Stimulated activated CD8-positive, alpha-beta memory T cell treated with anti-CD3 and anti-CD28 coated beads, Interleukin-4, amount 100 ng/mL, for 4 hours (primary cell): ENCODE measurements at places on chromosomes 12 and 14.

DNA sequence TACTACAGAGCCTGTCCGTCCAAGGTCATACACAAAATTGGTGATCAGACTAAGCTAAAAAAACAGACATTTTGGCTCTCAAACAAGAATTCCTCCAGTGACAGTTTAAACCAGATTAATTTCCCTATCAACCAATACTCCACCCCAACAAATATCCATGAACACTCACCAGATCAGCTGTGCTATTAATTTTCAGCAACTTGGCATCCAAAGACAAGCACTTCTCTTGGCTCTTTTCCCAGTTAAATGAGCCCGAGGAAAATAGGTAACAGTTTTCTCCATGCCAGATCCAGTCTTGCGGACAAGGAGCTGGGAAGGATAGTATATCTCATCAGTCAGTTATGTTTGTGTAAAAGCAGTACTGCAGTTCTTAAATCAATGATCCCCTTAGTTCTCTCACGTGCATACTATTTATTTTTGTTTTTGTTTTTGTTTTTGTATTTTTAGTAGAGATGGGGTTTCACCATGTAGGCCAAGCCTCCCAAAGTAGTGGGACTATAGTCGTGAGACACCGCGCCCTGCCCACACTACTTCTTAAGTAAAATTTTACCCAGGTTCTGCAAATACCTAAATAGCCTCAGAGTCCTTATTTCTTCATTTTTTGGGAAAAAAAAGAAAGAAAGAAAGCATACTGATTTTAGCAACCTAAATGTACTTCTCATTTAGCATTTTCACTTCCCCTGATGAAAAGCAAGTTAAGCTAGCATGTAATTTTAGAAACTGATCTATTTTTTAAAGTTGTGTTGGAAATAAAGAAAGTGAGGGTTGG, 11.1 kb downstream of the OLR1 start:
- no peak for DNase-seq

DNA sequence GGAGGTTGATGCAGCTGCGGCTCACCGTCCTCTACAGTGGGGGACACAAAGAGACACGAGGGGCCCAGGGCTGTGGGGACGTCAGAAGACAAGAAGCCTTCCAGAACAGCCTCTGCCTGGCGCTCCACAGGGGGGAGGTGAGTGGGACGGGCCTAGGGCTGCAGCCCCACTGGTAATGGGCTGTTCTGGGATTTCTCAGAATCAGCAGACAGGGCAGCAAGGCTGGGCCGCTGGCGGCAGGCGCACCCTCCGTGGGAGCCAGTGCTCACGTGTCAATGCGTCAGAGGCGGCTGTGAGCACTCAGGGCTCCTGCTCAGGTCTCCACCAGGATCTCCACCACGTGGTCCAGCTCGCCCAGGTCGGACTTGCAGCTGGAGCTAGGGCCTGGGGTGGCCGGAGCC, 10.0 kb downstream of the CDCA4 start:
- DNase-seq, result no peak

- DNase-seq, result no peak
These were observed 142.4 kb downstream of the CMAS start for GRCh38 chr12:22188431-22188830.

DNA sequence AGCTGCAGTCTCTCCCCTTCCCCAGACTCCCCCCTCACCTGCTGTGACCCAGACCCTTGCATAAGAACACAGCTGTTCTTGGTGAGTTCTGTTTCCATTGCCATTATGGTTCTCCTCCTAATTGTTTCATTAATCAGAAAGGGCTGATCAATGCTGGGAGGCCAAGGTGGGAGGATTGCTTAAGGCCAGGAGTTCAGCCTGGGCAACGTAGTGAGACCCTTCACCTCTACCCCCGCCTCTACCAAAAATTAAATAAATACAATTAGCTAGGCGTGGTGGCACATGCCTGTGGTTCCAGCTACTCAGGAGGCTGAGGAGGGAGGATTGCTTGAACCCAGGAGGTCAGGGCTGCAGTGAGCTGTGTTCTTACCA, 17.2 kb upstream of the FAIM2 start:
- no peak for DNase-seq

DNA sequence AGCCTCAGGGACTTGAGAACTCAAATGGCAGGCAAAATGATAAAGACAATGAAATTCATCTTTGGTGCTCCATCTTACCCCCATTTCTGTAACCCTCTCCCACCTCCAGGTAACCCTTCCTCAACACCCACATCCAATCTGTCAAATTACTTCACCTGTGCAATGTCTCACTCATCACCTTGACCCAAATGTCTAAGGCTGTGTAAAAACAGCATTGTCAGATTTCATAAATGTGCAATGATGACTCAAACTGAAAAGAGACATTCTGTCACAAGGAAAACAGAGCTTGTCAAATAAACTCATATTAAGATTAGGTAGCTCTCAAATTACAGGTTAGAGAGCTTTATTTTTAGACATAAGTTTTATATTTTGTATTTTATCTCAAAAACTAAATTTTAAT, 19.9 kb upstream of the COCH start:
- no peak for DNase-seq

GRCh38 chr12:12985817-12986408, 14.2 kb downstream of the HEBP1 start:
- no peak for DNase-seq

GRCh38 chr14:102164241-102164641, 24.5 kb downstream of the WDR20 start:
- DNase-seq, result no peak

GRCh38 chr12:76143343-76144244, 59.1 kb upstream of the NAP1L1 start:
- no peak for DNase-seq

DNA sequence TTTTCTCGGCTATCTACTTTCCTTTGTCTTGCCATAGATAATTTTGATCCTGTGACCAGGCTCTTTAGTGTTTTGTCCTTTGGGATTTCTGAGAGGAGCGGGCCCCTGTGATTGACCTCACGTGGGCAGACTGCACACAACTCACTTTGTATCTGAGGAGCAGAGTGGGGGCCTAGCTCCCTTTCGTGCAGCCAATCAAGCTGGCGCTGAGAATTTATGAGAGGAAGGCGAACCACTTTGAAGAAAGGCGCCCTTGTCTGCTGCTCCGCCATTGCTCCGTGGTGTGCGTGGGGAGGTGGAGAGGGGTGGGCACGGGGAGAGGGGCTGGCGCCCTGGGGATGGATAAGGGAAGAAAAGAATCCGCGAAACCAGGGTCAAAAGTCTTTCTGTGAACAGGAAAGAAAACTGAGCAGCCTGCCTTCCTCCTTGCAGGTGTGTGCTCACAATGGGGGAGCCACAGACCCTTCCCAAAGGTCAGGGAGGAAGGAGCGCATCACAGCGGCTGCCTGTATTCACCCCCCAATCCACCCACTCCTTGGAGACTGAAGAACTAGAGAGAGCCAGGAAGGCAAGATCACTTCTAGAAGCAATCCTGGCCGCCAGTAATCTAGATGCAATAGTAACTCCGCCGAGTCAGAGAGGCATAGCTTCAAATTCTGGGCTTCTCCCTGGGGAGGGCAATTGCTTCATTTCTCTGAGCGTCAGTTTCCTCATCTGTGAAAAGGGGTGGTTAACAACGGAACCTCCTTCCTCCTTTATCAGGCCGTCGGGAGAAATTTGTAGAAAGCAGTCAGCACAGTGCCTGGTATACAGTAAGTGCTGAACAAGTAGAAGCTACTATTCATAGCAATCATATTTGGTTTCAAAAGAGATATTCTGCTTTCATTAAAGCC, 24.9 kb upstream of the MED13L start:
- no peak for DNase-seq

- DNase-seq, result no peak
These were observed 41.7 kb downstream of the NUAK1 start for GRCh38 chr12:106097011-106097410.

DNA sequence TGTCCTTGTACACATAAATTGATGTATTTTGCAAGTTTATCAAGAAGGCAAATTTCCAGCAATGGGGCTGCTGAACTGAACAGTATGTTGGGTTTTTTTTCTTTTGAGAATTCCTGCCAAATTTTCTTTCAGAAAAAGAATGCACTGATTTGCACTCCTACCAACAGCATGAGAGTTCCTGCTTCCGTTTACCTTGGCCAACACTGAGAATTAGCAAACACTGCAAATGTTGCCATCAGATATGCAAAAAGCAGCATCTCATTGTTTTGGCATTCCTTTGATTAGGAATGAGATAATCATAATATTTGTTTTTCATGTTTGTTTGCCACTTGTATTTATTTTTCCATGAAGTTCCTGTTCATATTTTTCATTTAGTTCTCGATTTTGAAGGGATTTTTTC, 82.4 kb downstream of the RTN1 start:
- no peak for DNase-seq

GRCh38 chr12:112755507-112755906, 36.0 kb upstream of the RPH3A start:
- no peak for DNase-seq

DNA sequence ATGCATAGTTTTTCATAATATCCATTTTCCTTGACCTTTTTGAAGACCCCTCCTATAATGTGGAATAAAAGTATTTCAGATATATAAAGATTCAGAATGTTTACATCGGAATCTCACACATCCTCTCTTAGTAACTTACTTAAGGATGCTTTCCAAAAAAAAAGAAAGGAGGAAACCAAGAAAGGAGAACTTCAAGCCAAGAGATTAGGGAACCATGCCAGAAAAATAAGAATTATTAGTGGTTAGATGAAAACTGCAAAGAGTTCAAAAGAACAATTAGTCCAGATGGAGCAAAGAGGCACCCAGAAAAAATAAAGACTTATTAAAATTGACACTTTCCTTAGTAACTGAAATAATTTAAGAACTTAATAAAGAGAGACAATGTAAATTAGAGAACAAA, 179.2 kb downstream of the DUSP6 start:
- no peak for DNase-seq

DNA sequence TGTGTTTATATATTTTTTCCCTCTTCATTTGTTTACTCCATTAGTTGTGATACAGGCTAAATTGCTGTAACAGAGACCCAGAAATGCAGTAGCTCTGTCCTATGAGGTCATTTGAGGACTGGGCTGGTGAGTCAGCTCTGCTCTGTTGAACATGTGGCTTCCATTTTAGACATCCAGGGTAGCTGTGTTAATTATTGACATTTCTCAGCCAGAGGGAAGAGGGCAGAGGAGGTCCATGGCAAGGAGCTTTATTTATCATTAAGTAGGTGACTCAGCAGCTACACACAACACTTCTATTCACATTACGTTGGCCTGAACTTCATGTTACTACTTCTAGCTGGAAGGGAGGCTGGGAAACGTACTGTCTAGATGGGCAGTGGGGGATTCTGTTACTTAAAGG, 85.4 kb downstream of the PTCSC3 start:
- DNase-seq, result no peak

DNA sequence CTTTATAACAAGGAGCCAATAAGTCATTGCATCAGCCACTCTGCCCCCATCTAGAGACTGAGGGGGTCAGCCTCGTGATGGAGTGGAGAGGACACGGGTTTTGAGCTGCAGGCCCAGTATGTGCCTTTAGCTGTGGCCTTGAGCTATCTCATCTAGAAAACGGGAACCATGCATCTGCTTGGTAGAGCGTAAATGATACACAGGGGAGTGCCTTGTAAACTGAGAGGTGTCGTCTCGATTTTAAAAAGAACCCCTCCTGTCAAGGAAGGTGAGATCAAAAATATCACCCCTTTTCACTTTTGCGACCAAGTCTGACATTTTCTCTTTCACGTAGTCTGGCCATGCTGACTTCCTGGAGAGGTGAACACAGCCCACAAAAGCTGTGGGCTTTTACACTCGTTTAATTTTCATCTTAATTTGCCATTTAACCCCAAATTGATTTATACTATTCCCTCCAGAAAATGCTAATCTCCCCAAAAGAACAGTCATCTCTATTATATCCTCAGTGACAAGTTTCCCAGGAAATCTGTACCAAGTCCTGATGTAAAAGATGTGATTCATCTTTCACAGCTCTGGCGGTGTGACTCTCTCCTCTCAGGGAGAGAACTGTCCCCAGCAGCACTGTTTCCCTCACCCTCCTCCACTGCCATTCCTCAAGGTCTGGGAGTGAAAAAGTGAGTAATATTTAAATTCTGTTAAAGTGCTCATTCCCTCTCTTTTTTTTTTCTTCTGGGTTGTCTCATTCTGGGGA, 30.6 kb downstream of the VCPKMT start:
- DNase-seq, result no peak

- no peak for DNase-seq
These were observed 156.3 kb downstream of the CCDC91 start for GRCh38 chr12:28346567-28346966.

- no peak for DNase-seq
These were observed 64.9 kb upstream of the DAAM1 start for GRCh38 chr14:59123531-59123930.

DNA sequence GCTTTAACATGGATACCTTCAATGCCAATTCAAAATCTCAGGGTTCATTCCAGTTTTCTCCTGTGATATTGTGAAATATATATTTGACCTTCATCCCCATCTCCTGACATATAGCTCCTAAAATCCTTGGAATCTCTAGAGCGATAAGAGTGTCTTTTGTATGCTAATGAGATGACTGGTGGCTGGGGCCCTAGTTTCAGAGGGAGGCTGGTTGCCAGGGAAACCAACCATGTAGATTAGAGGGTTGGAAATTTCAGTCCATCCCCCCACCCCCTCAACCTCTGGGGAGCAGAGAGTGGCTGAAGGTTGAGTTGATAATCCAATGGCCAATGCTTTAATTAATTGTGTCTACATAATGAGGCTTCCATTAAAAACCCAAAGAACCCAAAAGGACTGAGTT, 59.4 kb downstream of the SDR9C7 start:
- no peak for DNase-seq

- no peak for DNase-seq
These were observed 628 bp upstream of the CAPRIN2 start for GRCh38 chr12:30755395-30755762.

DNA sequence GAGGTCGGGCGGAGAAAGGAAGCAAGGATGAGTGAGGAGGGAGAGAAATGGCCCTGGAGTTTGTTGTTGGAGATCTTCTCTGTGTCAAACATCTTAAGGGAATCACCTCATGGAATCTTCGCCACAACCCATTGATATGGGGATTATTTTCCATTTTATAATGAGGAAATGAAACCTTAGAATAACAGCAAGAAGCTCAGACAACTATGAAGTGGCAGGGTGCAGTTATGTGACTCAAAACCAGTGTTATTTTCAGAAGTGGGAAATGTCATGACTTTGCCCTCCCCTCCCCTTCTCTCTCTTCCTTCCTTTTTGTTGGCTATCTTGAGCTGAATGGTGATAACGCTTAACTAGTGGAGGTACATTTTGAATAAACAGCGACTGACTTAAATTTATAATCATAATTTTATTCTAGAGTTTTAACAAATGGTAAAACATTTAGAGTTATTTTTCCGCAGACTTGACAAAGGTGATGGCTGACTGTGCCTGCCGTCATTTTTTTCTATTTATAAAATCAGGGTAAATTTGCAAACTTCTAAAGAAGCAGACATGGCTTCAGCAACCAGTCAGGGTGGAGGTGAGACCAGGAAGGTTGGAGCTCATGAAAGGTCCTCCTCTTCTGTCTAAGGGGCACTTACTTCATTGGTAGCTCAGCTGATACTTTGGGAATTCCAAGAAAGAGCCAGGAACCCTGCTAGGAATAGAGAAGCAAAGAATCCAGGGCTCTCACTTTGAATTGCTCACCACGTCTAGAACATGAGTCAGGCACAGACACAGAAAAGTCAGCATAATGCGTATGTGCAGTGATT, 232.4 kb downstream of the RGS6 start:
- DNase-seq, result no peak
